NCI-H1105 (cell line): ENCODE measurements at places on chromosomes 6 and 20.

GRCh38 chr6:140071601-140072062 lies 697.2 kb upstream of the CITED2 start:
- DNase-seq: no peak

- no peak for DNase-seq
Observed at GRCh38 chr20:1887321-1887720, 7.9 kb upstream of the SIRPA start.

DNA sequence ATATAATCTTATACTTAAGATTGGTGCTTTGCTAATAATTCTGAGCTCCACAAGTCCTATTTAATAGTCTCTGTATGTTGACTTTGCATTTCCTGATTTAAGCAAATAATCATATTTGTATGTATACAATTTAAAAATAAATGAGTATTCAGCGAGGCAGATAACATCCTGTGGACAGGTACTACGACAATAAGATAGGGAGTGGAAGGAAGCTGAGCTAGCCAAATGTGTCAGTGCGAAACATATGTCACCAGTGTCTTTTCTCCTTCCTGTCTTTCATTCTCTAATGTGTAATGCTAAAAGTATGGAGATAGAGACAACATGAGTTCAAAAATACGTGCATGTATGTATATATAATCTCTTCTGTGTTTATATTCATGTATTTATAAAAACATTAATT lies 359.6 kb upstream of the KCNQ5 start:
- DNase-seq: no peak

- no peak for DNase-seq
Observed at GRCh38 chr20:36402708-36403107, 96.6 kb downstream of the DLGAP4 start.

DNA sequence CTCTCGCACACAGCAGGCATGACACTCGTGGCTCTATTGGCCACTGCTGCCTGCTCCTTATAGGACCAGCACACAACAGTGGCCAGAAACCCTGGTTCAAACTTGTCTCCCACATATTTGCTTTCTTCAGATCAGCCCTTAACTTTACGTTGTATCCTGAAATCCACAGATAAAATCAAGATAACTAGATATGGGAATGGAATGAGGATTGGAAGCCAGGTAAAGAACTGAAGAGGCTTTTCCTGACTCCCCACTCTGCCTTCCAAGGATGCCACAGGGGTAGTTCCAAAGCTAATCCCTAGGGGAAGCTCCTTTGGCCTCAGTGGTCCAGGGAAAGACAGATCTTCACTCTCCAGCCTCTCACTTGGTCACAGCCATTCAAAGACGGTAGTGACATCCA lies 86.5 kb downstream of the INSM1 start:
- DNase-seq: no peak

- no peak for DNase-seq
Observed at GRCh38 chr6:89527634-89528033, 94.7 kb downstream of the ANKRD6 start.

- DNase-seq: no peak
Observed at GRCh38 chr6:149567194-149567586, 1.0 kb downstream of the GINM1 start.

GRCh38 chr6:46996860-46997641 lies 45.1 kb downstream of the ADGRF1 start:
- no peak for DNase-seq

DNA sequence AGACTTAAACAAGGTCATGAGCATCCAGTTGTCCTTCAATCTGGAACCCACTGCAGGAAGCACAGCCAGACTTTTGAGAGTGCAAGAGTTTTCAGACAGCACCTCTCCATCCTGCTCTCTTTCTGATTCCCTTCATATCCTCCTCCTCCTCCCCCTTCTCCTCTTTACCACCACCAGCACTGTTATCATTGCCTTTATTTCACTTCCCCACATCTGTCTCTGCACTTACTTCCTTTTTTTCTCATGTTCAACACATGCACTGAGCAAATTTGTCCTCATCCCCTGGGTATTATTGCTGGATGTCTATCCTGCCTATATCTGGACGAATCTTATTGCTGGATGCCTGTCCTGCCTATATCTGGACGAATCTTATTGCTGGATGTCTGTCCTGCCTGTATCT lies 554.8 kb downstream of the DHX35 start:
- no peak for DNase-seq

DNA sequence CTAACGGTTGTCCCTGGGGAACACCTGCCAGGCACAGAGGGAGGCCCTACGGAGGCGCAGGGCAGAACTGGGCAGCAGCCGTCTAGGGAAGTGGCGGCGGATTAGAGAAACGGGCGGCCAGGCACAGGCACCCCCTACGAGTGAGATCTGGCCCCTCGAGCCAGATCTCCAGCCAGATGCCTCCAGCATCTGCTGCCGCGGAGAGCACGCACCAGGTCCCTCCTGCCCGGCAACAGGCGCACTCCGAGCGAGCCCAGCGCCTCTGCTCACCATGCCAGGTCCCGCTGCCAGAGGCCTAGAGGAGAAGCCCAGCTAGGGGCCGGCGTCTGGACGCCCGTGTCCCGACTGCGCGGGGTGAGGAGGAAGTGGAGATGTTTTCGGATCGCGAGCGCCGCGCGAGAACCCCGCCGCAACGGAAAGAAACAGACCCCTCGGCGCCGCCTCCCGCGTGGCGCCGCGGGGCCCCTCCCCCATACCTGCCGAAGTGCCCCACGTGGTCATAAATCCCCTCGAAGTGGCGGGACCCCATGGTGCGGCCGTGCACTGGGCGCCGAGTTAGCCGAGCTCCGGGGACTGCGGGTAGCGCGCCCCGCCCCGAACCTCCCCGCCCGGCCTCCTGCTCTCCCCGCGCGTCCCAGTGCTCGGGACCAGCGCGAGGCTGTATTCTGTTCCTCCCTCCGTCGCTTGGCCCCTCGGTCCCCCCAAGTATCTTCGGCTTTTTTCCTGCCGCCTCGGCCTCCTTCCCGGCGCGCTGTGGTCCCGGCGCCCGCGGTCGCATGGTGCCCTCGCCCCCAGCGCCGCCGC lies at the start of gene SLC22A16:
TSS of gene SLC22A16 (minus strand) at position 568 of the 804 bp plus-strand sequence. CDS start at position 529, 39 bp downstream.
- no peak for DNase-seq

DNA sequence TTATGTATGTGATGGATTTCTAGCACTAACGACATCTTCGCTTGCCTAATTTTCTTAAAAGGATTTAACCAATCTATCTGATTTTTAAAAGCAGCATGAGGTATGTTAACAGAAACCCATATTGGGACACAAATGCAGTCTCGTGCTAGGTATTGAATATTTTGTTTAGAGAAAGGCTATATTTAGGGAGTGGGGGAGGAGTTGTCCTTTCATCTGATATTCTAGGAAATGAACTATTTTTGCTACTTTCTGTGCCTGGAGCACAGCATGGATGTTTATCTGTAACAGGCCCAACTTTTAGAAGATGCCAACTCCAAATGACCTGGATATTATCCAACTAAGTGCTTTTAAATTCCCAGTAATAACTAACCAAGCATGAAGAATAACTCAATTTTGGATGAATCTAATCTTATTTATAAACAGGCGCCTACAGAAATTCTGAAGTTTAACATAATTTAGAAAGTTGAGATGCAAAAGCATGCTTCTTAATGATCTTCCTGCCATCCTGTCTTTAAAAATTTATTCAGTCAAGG lies 317.1 kb upstream of the CHD6 start:
- DNase-seq: no peak

DNA sequence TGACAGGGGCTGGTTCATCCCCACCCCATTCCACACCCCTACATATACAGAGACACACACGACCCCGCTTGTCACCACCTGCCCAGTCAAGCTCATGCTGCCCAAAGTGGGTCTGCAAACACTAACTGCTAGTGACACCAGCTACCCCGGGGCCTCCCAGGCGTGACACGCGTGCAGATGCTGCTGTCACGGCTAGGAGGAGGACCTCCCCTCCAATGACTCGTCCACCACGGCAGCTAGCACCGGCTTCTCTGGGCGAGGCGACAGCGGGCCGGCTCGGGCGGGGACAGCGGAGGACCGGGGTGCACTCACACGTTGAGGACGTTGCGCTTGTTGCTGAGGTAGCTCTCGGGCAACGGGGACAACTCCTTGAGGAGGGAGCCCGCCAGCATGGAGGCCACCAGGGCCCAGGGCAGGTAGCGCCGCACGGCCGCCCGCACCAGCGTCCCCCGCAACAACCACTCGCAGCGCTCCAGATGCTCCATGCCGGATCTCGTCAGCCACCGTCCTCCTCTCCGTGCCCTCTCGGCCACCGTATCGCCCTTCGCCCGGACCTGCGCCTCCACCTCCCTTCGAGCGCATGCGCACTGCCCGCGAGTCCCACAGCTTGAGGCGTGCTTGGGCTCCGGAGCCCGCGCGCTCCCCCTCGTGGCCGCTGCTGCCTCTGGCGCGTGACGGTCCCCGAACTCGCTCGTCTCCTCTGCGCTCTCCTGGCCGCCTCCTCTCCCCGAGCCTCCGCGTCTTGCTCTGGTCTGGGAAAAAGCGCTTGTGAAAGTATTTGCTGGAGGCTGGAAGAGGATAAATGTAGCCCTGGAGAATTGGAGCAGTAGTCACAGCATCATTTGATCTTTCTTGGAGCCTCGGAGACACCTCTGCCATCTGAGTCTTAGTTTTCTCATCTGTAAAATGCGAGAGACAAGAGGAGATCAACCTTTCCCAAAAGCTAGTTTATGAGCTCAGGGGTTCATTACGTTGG lies at the start of gene FITM2:
TSS of gene FITM2 (minus strand) at position 539 of the 976 bp plus-strand sequence. CDS start at position 485, 54 bp downstream.
- peak; percentile 96 for DNase-seq

- no peak for DNase-seq
Observed at GRCh38 chr6:52598123-52598823, 21.4 kb upstream of the TRAM2 start.

- peak; percentile 33 for DNase-seq
Observed at GRCh38 chr6:90730151-90730673, 143.3 kb upstream of the MAP3K7 start.

- no peak for DNase-seq
Observed at GRCh38 chr6:128437685-128438084, 82.7 kb downstream of the PTPRK start.

DNA sequence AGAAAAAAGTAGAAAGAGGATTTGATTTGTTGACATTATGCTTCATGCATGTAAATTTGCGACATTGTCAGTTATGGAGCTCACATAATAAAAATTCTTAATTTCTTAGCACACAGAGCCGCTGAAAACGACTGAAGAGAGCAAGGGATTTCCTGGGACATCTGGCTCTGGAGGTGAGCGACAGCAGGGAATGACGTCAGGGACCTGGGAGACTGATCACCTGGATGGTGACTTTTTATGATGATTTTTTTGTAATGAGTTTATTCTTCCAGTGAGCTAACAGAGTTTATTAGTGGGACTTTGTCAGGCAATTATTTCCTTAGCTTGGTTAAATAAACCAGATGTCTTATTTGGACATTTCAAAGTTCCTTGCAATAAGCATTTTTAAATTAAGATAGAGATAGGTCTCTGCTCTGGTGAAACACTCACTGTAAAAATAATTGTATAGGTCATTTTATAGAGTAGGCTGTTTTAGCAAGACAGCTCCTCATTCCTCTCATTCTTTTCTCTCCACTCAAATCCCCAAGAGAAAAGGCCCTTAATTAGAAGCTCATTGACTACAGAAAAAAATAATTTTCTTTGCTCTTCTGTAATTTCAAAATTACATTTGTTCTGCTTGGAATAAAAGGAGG lies 19.4 kb downstream of the TMEM200A start:
- no peak for DNase-seq

DNA sequence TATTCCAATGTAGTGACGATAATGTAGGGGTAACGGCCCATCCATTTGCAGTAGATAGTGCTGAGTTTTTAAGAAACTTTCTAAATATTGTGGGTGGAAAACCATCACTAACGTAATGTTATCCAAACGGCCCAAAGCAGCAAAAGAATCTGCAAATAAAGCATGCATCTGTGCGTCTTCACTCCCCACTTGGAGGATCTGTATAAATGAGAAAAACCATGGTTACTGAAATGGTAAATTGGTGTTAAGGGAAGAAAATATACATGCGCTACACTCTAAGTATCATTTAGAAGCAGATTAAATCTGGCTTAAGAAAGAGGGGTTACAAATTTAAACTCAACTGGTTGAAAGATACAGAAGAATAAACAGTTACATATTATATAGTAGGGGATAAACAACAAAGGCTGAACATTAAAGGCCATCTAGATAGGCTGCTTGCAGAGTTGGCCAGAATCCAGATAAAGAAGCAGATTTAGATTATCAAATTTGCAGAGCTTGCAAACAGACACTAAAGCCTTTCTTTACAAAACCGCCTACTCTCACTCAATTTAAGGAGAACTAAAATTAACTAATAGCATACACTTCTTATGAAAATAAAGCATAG lies 93.3 kb downstream of the SESN1 start:
- peak; percentile 16 for DNase-seq

GRCh38 chr6:20678831-20679352 lies 144.6 kb downstream of the CDKAL1 start:
- no peak for DNase-seq

DNA sequence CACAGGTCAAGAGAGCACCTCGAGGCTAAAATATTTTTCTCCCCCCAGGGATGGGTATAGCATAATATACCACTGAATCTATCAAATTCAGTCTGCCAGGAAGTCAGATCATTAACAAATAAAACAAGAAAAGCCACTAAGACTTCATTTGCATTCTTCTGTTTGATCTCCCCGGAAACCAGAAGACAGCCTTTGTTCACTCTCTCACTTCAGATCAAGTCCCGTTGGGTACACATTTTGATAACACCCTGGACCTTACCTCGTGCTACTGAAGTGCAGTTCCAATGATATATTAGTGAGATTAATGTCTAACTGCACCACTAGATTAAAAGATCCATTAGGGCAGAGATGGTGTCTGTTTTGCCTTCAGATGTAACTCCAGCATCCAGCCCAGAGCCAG lies 157.7 kb upstream of the B3GAT2 start:
- no peak for DNase-seq

- no peak for DNase-seq
Observed at GRCh38 chr6:20441921-20442320, 40.2 kb downstream of the E2F3 start.

DNA sequence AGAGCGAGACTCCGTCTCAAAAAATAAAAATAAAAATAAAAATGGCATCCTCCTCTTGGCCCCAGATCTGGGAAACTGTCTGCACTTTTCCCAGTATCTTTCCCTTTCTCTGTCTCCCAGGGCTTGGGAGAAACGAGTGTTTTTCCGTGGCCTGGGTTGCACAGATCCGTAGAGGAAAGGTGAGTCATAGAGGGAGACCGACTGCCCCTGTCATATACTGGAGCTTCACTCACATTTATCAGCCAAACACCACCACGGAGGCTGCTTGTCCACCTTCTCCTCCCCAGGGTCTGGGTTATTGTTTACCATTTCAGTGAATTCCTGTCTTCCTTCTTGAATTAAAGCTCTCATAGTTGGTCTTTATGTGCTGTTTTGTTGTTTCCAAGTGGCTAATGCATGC lies 31.9 kb upstream of the EIF2S2 start:
- no peak for DNase-seq

- no peak for DNase-seq
Observed at GRCh38 chr6:37299990-37300389, 42.0 kb upstream of the TMEM217 start.

GRCh38 chr6:3732345-3733141 lies 19.0 kb downstream of the PXDC1 start:
- peak; percentile 74 for DNase-seq

DNA sequence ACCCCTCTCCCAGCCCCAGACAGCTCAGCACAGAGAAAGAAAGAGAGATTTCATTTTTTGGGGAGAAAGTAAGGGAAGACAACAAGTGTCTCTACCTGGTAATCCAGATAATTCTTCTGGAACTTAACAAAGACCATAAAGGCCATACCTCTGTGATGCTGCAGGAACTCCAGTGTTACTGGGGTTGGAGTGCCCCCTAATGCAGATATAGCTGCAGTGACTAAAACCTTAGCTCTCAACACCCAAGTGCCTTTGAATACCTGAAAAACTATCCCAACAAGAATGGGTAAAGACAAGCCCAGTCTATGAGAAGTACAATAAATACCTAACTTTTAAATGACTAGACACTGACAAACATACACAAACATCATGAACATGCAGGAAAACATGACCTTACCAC lies 365.3 kb upstream of the PTCHD4 start:
- no peak for DNase-seq
